Activated T-helper 1 cell treated with anti-CD3 and anti-CD28 coated beads, Interleukin-2, amount 50 U/mL, for 16 hours (primary cell): ENCODE measurements at places on chromosomes 3 and 15.

- peak; percentile 55 for DNase-seq
These were observed 7.7 kb downstream of the LRRC2 start for GRCh38 chr3:46558184-46559043.

DNA sequence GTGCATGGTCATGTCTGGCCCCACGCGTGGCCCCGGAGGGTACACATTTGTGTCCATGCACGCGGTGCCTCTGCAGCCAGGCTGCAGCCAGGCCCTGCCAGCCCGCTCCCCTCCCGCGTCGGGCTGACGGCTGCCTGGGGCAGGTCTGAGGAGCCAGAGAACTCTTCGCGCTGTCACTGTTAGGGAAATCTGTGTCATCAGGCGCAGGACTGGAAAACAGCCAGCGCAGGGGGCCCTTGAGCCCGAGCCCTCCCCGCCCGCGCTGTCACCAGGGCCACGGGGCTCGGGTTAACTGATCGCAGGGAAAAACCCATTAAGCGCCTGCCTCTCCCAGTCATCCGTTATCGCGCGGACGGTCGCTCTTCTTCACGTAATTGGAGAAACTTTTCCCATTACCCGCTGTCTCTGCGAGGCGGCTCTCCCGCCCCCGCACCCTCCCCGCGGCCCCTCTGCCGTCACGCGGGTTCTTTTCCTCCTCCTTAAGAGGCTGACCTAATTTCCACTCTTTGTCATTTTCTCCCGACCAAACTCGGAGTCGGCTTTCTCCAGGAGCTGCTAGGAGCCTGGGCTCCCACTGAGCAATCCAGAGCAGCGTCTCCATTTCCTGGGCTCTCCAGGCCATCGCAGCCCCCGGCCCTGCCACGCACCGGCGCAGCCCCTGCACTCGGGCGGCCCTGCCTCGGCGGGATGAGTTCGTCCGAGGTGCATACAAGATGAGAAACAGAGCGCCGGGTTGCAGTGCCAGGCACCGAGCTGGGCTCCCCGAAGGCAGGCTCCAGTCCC, 57.5 kb upstream of the PRR23E start:
- DNase-seq, result no peak

- DNase-seq, result no peak
These were observed 329.0 kb upstream of the PROK2 start for GRCh38 chr3:72113964-72114363.

DNA sequence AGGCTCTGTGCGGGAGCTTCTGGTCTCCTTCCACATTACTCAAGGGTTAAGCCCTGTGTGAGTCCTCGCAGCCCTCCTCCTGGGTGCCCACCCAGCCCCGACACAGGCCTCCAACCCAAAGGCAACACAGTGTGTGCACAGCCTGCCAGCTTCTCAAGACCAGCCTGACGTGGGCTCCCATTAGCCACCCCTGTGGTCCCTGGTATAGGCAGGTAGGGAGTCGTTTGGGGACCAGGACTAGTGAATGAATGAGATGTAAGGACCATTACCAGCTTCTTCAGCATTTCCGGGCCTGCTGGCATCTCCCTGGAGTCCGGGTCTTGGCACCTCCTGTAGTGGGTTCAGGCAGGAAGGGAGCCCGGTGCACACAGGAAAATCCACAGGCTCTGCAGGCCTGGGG, 20.2 kb upstream of the PLXNA1 start:
- no peak for DNase-seq

GRCh38 chr3:164417955-164418354, 660.3 kb downstream of the SI start:
- DNase-seq, result no peak

DNA sequence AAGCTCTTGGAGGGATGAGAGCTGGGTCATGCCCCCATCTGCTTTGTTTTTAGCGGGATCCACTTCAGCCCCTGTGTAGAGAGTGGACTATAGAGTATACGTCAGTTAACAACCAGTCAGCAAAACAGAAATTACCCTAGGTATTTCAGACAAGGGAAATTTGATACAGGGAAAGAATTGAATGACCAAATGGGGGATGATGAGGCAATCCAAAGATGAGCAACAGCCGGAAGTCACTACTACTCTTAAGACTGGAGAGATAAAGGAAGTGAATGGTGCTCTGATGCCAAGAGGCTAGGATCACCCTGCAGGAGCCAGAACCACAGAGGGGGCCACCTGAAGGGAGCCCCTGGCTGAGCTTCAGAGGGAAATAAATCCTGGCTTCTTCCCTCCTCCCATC, 1.7 kb upstream of the GPR62 start:
- no peak for DNase-seq

DNA sequence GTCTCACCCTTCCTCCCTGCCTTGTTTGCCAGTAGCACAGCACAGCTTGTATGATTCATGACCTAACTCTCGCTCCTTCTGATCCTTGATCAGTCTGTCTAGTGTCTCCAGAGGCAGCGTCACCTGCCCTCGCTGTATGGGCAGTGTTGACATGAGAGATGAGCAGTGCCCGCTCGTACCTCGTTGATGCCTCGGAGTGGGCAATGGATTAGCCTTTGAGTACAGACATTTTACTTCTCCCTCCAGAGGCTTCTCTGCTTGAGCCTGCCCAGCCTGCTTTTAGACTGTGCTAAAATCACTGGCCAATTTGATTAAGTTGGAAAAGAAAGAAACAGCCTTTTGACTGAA, 569.0 kb downstream of the NTRK3 start:
- DNase-seq, result no peak

DNA sequence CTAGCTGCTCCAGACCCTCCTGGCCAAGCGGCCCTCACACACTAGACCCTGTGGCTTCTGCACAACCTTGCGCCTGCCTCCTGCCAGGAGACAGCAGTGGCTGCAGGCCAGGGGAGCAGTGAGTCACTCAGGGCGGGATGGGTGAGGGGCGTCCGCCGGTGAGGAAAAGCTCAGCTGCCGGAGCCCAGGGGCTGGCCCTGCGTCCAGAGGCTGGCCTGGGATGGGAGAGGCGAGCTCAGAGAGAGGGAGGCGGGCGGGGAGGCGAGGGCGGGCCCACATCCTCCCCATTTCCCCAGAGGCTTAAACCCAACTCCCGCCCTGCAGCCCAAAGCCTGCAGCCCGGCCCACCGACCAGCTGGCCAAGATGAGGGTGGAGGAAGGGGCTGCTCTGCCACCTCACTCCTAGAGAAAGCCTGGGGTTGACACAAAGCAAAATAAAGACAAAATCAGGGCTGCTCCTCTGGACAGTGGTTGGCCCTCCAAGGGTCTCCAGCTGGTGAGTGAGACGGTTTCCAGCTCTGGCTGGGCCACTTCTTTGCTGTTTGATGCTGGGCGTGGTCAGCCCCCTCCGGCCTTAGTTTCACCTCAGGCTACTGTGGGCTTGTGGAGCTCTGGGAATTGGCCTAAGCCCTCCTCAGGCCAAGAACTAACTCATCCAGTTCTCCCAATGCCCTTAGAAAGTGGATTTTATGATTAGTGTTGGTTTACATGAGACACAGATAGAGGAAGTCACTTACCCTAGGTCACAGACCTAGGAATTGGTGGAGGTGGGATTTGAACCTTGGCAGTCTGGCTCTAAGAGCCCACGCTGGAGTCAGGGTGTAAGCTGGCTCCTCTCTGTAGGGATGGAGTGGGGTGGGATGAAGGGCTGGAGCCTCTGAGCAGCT, 50.6 kb downstream of the IQSEC1 start:
- no peak for DNase-seq

DNA sequence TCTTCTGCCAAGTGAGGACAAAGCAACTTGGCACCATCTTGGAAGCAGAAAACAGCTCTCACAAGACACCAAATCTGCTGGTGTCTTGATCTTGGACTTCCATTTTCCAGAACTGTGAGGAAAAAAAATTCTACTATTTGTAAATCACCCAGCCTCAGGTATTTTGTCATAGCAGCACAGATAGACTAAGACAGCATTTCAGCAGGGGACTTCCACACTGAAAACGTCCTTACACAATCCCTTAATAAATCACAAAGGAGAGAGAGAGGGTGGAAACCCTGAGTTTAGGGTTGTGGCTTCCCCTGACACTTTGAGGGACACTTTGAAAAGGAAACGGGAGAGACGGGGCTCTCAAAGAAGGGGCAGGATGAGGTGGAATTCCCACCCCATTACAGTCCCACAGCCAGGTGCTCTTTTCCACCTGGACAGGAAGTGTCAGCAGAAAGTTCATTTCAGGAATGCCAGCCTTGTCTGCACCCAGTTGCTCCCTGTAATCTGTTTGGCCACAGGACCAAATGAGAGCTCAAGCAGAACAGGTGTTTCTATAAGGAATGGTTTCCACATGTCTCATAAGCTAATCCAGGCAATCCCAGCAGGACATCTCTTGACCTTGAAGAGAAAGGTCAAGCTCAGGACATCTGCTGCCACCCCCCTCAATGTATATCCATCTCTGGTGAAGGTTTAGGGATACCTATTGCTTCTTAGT, 51.3 kb downstream of the MYLK start:
- no peak for DNase-seq

DNA sequence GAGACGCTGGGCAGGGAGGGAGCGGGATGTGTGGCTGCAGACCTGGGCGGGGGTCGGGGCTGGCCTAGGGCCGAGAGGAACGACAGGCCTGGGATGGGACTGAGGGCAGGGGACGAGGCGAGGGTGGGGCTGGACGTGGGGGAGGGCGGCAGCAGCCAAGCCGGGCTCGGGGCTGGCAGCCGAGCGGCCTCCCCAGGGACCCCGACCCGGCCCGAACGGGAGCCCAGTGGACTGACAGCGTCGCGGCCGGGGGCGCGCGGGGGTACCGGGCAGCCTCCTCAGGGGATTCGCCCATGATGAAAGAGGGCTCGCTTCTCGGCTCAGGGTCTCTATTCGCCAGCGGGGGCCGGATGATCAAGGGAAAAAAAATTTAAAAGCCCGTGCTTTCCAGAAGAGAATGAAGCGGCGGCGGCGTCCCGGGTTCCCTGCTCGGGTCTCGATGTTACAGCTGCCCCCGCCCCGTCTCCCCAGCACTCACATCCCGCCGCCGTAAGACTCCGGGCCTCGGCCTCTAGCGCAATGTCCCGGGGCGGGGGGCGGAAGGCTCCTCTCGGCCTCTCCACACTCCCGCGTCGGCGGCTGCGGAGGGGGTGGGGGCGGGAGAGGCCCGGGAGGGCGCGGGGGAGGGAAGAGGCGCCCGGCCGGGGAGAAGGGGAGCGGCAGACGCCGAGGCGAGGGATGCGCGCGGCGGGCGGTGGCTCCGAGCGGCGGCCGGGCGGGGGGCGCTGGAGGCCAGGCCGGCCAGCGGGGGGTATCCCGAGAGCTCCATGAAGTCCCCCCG, 4.3 kb downstream of the PTH1R start:
- DNase-seq, result no peak

DNA sequence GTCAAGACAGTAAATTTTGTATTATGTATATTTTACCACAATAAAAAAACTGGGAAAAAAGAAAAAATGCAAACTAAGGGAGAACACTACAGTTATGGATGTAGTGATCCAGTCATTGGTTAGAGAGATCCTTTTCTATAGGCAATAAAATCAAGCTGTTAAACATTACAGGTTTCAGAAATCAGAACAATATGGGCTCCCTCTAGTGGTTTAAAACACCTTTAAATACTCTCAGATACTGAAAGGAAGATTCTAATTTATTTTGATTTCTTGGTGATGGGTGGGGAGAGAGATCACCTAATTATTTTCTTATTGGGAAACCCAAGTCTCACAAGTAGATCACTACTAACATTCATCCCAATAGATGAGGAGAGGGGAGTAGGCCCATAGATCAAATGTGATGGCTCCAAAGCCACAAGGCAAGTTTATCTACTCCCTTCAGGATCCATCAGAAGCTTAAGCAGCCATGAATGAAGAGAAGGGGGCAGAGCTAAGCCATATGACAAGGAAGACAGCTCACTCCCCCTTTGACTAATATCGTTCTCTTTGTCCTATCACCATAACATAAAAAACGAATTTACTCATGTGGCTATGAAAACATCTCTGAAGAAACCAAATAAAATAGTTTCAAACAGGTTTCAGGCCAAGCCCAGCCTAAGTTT, 118.6 kb downstream of the ANO10 start:
- DNase-seq, result no peak

DNA sequence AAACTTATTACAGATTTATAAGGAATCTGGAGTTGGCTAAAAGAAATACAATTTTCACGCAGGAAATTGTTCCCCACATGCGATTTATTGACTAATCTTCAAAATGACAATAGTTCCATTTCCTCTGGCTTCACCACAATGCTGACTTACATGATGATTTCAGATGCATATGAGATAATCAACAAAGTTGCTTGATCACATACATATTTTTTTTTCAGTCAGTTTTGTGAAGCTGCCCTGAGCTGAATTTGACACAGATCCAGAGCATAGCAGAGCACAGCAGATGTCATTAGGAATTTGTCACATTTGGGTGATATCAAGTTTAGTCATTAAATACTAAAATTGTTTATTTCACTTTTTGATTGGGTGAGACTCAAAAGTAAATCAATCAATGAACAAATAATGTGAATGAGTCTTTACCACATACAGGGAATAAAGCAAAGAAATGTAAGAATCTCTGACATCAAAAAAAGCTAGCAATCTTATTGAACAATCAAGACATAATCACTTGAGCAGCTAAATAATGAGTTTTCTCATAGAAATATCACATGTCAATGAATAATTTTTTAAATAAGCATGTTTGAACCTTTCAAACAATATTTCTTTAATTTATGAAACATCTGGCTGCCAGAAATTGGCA, 18.3 kb downstream of the CPB1 start:
- no peak for DNase-seq

DNA sequence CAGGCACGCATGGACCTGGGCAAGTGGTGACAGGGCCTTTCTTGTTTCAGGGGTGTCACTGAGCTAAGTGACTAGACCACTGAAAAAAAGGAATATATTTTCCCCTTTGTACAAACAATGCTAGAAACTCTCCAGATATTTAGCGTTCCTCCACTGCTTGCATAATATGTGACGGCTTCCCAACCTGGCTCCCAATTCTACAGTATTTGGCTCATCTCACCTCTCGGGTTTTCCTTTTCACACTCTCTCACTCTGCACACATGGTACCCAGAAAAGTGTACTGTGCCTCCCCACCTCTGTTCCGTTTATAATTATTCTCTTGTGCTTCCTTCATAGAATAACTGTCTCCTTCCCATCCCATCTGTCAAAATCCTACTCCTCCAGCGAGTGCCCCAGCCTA, 140.5 kb upstream of the KLHL25 start:
- DNase-seq, result no peak

DNA sequence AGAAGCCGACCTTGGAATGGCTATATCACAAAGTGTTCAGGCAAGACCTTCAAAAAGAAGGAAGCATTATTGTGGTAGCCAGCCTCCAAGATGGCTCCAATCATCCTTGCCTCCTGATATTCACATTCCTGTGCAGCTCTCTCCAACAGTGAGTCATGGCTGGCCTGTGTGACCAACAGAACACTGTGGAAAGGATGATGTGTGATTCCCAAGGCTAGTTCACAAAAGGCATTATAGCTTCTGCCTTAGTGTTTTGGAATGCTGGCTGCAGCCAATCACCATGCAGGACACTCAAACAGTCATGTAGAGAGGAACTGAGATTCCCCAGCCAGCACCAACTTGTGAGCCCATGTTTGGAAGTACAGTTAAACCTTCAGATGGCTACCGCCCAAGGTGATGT, 102.6 kb downstream of the EFL1 start:
- no peak for DNase-seq

GRCh38 chr3:168087539-168087938, 8.2 kb downstream of the GOLIM4 start:
- DNase-seq, result no peak

- no peak for DNase-seq
These were observed 485.2 kb upstream of the PROK2 start for GRCh38 chr3:72270072-72270681.

- no peak for DNase-seq
These were observed 76.2 kb upstream of the MRPS22 start for GRCh38 chr3:139267300-139268246.

GRCh38 chr15:57518779-57519405, 72.8 kb upstream of the MYZAP start:
- no peak for DNase-seq
